NCI-H187 treated with DMSO at 0.1 percent for 48 hours (cell line): ENCODE measurements at places on chromosomes 5 and 9.

- DNase-seq: no peak
Observed at GRCh38 chr5:997711-998110, 10.9 kb upstream of the NKD2 start.

GRCh38 chr5:142206801-142207200 is 98.2 kb downstream of the NDFIP1 start:
- DNase-seq: no peak

GRCh38 chr5:81631124-81631523 is 119.8 kb downstream of the SSBP2 start:
- no peak for DNase-seq

- no peak for DNase-seq
Observed at GRCh38 chr5:150184006-150184405, 5.9 kb upstream of the SLC6A7 start.

DNA sequence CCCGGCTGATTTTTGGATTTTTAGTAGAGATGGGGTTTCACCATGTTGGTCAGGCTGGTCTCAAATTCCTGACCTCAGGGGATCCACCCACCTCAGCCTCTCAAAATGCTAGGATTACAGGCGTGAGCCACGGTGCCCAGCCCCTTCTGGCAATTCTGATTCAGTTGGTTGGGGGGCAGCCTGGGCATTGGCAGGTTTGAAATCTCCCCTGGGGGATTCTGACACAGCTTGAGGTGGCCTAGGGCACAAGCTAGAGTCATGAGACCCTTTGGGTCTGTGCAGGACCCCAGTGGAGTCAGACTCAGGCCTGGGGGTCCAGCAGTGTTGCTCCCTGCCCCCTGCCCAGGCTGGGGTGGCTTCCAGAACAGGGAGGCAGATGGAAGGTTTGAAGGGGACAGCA is 239.8 kb downstream of the PBX3 start:
- DNase-seq: no peak

DNA sequence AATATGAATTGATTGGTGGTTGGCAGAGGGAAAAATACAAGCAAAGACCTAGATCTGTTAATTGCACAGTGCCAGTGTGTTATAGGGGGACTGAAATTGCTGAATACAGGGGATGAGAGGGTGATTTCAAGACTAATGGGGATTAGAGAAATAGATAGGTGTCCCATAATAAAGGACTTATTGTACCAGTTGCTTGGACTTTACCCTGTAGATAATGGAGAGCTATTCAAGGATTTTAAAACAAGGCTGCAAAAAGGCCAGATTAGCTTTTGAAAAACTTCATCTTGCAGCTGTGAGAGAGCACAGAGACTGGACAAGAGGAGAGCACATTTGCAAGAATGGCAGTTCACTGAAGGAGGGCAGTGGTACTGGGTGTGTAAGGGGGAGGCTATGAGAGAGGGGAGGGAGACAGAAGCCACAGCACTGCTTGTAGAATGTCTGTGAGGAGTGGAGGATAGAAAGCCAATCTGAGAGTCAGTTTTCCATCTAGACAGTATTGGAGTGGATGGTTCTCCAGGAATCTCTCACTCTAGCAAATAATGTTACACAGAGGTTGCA is 28.8 kb upstream of the SCAMP1 start:
- DNase-seq: no peak

DNA sequence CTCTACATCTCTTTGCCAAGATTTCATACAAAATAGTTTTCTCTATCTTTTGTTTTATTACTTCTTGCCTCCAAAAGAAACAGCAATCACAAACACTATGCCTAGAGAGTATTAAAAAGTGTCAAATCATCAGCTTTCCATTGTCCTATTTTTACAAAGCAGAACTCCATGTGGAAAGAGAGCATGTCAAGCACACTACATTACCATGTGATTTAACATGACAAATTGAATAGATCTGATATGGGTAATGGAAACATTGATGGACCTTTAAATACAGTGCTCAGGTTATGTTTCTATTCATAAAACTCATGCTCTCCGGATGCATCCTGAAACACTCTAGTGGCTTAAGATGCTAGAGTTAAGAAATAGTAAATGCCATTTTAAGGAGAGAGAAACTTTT is 791.4 kb upstream of the CTNND2 start:
- DNase-seq: no peak

DNA sequence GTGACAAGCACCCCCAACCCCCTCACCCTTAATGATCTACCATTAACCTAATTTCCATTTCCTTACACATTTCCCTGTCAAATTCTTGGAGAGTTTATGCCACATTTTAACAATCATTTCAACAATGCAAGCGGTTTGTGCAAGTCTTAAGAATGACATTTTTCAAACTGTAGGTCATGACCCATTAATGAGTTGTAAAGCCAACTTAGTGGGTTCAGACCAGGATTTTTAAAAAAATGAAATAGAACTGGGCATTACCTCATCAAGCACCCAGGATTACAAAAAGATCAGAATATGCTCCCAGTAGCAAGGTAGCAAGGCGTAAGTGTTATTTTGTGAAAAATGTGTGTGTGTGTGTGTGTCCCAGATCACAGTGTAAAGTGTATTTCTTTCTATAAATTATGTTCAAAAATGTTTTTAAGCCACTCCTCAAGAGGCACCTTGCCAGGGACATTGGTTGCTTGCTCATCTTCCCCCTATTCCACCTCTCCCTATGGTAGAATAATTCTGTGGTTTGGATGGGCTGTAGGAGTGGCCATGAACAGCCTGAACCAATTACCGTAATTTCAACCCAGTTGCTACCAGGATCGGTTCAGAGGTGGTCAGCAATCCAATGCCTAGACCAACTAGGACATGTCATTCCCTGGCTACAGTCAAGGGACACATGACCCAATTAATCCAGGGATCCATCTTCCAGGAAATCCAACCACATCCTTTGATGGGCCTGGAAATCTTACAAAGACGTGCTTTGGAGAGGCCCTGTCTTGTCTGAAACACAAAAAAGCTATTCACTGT is 14.4 kb upstream of the TGFBR1 start:
- DNase-seq: no peak

DNA sequence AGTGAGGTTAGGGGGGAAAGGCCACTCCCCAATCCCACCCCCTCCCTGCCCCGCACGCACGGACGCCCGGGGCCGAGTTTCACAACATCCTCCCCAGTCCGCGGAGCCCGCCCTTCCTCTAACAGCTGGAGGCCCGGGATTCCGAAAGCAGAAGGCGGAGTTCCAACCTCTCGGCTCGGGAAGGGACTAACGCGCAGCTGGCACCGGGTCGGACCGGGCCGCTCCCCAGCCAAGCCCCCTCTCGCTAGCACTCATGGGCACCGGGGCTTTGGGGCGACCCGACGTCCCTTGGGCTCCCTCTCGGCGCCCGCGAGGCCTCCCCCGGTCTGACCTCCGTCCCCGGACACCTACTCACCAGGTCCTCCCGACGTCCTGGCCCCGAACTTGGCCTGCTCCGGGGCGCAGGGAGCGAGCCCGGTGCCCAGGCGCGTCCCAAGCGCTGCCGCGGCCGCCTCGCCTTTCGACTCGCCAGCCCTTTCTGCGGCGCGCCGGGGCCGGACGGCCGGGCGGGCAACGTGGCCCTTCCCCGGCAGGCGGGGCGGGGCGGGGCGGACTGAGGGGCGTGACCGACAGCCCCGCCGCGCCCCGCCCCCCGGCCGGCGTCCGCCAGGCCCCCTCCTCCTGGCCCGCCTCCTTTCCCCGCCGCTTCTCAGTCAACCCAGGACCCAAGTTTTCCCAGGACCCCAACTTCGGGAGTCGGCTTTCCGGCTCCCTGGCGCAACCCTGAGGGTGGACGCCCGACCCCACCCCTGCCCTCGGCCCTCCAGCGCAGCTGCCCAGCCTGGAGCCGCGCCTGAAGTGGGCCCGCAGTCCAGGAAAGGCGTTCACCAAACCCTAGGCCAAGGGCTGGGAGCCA is at the start of gene MGAT1:
TSS of gene MGAT1 (minus strand) at position 482 of the 856 bp plus-strand sequence. CDS start 9,835 bp downstream, outside the sequence.
- DNase-seq: no peak

GRCh38 chr9:69308206-69308931 is 16.6 kb upstream of the ENTREP1 start:
- no peak for DNase-seq

- no peak for DNase-seq
Observed at GRCh38 chr9:94142353-94142752, 58.1 kb downstream of the PTPDC1 start.

GRCh38 chr5:31377274-31377946 is 154.5 kb downstream of the DROSHA start:
- no peak for DNase-seq

GRCh38 chr5:170097934-170098333 is 7.8 kb upstream of the FOXI1 start:
- DNase-seq: no peak

- no peak for DNase-seq
Observed at GRCh38 chr5:96714951-96715451, 52.8 kb downstream of the CAST start.

DNA sequence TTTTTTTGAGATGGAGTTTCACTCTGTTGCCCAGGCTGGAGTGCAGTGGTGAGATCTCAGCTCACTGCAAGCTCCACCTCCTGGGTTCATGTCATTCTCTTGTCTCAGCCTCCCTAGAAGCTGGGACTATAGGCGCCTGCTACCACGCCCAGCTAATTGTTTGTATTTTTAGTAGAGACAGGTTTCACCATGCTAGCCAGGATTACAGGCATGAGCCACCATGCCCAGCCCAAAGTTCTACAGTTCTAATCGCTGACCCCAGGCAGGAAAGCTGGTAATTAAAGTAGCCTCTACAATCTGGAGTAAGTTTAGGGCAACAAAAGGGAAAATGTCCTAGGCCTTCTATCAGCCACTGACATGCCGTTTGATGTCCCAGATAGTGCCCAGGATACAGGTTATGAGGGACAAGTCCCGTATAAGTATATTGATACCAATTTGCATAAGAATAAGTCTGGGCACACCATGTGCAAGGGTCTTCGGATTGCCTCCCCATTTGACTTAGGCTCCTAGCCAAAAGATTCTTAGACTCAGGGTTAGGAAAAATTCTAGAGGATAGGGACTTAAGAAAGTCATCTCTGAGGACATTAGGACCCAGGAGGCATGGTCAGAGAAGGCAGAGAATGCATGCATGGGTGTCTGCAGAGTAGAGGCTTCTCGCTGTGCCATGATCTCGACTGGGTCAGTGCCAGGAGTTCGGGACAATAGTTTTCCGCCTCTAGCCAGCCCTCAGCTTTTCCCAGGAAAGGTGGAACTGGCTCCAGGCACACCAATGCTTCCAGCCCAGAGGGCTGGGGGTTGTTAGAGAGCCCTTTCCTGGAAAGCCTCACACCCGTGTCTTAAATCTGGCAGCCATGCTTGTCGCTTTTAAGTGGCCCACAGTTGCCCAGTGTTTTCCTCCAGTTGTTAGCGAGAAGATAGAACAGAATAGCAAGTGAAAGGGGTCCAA is 1111.1 kb downstream of the TAF11L14 start:
- DNase-seq: no peak

GRCh38 chr9:86575825-86576525 is 221.8 kb upstream of the TUT7 start:
- DNase-seq: no peak

GRCh38 chr5:163993126-163993525 is 487.7 kb downstream of the MAT2B start:
- DNase-seq: no peak

DNA sequence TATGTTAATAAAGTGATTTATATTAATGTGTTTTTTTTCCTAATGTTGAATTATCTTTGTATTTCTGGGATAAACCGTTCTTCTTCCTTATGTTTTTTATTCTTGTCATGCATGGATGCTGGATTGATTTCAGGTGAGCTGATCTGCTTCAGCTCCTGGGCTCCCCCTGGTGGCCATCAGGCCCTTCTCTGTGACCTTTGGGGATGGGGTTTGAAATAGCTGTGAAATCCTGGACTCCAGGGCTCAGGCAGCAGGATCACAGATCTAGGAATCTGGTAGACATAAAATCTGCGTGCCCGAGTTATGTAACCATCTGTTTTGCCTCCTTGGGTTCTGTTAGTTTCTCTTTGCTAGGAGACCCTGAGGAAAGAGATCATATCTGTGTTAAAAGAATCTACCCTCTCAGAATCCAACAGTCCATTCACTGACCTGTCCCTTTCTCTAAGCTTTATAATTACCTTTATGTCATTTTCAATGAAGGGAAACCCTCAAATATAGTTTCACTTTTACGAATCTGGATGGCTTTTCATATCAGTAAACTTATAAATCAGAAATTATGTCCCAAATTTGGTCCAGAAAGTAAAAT is 12.2 kb upstream of the OR13J1 start:
- peak; percentile 5 for DNase-seq

DNA sequence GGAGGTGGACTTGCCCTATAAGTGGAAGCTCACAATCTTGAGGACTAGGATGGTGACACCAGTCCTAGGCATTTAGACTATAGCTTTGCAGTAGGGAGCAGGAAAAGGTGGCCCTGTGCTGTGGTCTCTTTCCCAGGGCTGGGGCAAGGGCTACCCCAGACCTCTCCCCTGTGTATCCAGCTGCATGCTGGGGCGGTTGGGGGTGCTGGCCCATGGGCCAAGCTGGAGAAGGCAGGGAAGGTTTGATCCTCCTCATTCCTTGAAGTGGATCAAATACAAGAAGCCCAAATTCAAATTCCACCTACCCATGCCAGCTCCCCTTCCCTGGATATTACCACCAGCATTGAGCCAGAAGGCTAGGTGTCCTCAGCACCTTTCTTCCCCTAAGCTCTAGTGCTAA is 2.2 kb upstream of the PTGS1 start:
- DNase-seq: no peak

DNA sequence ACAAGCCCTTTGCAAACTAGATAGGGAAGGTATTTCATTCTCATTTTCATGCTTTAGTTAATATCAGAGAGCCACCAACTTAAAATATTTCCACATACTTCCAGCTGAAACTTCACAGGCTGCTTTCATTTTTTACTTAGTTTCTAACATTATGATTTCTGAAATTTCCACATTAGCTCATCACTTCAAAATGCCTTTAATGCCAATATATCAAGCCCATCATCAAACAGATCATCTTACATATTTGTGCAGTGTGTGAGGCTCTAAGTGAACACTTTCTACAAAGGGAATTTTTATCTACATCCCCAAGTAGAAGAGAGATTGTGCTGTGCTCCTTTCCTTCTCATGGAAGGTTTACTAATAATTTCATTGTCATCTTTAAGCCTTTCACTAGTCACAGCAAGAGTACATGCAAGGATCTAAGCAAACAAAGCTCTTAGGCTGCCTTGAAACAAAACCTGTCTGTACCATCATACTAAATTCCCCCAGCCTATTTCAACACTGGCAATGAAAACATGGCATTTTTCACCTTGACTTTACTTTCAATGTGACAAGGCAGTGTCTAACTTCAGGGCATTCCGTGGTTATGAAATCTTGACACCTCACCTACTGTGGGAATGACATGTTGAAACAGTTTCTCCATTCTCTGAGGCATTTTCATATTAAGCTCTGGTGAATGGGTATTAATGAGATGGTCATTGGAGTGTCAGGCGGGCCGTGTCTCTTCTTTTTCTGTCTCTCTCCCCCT is 45.4 kb downstream of the PPP2R2B start:
- no peak for DNase-seq

GRCh38 chr9:133163504-133164172 is at the start of gene GBGT1:
GBGT1 (minus strand) TSS chr9:133163914; CDS start chr9:133162412, 1,502 bp downstream.
- no peak for DNase-seq
